ENCODE measurements at places on chromosomes 6 and 20.

DNA sequence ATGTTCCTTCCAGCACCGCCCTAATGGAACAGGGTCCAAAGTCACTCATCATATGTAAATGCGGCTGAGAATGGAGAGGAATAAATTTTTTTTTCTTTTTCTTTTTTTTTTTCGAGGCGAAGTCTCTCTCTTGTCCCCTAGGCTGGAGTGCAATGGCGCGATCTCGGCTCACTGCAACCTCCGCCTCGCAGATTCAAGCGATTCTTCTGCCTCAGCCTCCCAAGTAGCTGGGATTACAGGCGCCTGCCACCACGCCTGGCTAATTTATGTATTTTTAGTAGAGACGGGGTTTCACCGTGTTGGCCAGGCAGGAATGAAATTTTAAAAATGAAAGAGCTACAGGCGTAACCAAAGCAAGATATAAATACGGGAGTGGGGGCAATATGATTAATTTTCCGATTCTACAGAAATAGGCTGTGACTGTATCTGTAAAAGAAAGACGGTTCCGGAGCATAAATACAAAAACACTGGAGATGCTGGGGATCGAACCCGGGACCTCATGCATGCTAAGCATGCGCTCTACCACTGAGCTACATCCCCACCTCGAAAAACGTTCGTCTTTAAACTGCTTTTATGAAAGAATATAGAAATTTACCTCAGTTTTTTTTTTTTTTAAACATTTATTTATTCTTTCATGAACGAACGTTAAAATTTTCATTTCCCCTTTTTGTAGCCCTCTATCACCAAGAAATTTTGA is 132.2 kb downstream of the GPX5 start:
- peak; percentile 25 for DNase-seq

- DNase-seq: no peak
These were observed 138.2 kb upstream of the DTNBP1 start for GRCh38 chr6:15800841-15801617.

DNA sequence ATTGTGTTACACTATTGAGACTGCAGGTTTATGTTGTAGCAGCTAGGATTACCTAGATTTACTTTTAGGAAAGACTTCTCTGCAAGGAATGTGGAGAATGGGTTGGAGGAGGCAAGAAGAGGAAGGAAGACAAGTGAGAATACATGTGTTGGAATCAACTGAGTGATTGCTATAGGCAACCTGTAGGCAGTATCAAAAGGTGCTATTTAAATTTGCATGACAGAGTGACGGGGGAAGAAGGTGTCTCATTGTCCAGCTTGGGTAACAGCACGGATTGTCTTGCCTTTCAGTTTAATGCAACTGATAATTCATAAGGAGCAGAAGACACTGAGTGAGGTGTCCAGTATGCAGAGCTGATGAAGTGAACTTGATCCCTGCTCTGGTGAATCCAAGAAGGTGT is 19.4 kb downstream of the SERPINB9 start:
- DNase-seq: no peak

DNA sequence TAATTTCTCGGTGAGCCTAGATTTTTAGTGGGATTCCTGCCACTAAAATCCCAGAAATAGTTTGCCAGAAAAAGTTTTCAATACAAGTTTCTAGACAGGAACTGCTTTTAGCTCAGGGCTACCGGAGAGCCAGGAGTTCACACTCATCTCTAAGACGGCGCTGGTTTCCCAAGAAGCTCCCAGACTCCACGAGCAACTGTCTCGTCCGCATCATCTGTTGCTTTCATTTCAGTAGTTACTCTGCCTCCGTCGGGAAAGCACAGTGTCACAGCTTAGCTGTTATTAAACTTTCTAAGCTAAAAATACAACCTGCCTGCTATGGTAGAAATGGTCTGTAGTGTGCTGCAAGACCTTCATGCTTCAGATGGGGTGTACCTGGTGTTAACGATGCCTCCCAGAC is 197.3 kb upstream of the SNX9 start:
- DNase-seq: no peak

DNA sequence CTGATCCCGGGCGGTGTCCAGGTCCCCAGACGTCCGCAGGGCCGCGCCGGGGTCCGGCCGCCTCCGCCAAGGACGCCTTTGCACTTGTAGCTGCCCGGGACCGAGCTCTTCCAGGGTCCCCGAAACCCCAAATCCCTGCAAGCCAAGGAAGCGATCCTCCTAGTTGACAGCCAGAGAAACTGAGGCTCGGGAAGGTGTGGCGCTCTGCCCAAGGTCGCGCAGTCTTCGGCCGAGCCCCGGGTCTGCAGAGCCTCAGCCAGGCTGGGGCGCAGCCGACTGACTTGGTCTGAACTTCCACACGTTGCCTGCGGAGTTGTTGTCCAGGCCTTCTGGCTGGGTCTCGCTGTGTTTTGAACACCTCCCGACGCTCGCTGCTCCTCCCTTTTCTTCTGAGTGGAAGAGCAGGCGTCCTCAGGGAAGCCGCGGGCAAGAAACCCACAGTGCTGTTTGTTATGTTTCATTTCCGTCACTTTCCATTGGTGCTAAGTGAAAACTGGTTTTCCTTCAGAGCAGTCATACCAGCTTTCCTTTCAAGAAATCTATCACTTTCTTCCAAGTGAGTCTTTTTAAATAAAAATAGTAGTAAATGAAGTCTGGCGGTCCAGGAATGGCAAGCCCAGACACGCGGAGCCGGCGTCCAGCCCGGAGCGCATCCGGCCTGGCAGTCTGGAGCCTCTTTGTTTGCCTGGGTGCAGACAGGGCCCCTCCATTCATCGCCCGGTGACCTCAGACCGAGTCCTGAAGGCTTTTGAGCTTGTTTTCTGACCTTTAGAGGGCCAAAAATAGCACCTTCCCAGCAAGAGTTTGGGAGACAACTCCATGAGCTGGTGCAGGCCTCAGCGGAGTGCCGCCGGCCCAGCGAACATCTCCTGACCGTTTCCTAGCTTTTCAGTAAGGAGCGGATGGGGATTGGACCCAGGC is 698 bp downstream of the FAM210B start:
- peak; percentile 59 for DNase-seq

DNA sequence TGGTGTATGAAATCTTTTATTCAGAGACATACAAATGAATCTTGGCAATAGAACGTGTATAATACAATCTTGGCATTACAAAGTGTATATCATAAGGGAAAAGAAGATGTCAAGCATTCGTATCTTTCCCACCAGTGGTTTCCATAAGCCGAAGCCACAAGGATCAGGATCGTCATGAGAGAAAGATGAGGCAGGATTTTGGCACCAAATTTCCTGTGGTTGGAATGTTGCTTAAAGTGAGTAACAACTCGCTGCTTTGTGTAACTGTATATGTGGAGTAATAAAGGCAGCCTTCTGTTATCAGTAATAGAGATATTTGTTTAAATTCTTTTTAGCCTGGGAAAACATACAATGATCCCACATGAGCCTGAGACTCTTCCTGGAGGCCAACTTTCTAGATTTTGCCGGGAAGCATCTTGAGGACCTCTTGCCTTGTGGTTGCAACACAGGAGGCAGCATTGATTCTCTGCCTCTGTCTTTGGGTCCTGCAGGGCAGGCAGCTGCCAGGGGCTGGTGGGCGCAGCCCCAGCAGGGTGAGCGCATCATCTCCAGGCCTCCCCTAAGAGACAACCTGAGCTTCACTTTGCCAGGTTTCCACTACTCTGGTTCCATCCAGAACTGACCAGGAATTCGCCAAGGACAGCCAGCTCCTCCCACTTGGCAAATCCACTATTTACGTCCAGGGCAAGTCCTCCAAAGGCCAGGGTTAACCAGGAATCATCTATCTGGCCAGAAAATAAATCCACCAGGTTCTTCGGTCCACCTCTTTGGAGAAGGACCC is 230.9 kb upstream of the SULF2 start:
- no peak for DNase-seq

- DNase-seq: no peak
These were observed 41.7 kb downstream of the CNBD2 start for GRCh38 chr20:36010076-36010475.

GRCh38 chr6:147983581-147984366 is 358.9 kb upstream of the SASH1 start:
- no peak for DNase-seq

- DNase-seq: no peak
These were observed 191.0 kb downstream of the BACH2 start for GRCh38 chr6:90105506-90106170.

DNA sequence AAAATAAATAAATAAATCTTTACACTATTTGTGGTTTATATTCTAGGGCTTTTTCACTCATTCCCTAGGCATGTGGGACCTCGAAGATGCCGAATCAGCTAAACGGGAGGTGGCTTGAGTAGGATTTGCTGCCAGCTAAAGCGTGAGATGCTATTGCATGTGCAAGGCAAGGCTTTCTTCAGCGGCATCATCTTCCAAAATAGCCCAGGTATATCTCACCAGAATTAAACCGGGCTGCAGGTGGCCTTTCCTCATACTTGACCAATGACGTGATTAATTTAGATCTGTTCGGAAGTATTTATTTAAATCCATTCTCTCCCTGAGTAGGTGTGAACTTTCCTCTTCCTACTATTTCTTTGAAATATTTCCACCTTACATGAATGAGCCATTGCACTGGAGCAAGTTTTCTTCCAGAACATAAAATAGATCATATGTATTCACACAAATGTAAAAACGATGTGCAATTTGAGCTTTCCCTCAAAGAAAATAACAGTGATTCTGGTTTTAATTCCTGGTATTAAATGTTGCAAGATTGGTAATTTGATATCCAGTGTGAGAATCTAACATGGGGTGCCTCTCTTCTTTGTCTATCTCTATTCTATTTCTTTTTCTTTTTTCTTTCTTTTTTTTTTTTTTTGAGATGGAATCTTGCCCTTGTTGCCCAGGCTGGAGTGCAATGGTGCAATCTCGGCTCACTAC is 24.3 kb upstream of the ZNF217 start:
- DNase-seq: no peak

DNA sequence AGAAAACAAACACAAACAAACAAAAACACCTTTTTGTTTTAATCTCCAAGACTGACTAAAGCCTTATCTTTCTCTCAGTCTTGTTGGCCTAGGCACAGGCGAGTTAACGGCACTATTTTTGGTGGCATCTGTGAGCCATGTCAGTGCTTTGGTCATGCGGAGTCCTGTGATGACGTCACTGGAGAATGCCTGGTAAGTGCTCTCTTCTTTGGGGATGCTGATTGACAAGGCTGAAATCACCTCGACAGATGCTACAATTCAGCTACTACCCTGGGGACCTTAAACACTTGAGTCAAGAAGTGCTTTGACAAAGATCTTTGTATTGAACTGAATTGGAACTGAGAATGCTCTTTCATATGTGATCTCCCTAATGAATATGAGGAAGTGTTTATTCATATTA is 384.1 kb downstream of the LAMA2 start:
- no peak for DNase-seq

GRCh38 chr20:39302312-39302711 is 340.2 kb downstream of the DHX35 start:
- no peak for DNase-seq

GRCh38 chr20:40954521-40955165 is 74.0 kb upstream of the TOP1 start:
- DNase-seq: no peak

DNA sequence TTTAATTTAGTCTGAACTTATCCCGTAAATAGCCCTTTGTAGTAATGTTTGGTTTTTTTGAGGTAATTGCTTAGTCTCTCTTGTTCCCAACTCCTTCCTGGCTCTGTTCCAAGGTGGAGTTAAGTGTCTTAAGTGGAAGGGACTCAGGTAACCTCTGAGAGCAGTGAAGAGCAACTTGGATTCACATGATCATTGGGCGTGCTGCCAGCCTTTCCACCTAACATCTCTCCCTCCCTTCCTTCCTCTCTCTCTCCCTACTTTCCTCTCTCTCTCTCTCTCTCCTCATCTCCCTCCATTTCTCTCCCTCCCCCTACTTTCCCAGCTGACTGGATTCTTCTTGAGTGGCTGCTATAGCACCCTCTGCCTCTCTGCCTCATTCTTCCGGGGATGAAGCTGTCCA is 232.9 kb upstream of the SASH1 start:
- no peak for DNase-seq

GRCh38 chr20:45552456-45552855 is 5.3 kb upstream of the EPPIN start:
- DNase-seq: peak; percentile 4

DNA sequence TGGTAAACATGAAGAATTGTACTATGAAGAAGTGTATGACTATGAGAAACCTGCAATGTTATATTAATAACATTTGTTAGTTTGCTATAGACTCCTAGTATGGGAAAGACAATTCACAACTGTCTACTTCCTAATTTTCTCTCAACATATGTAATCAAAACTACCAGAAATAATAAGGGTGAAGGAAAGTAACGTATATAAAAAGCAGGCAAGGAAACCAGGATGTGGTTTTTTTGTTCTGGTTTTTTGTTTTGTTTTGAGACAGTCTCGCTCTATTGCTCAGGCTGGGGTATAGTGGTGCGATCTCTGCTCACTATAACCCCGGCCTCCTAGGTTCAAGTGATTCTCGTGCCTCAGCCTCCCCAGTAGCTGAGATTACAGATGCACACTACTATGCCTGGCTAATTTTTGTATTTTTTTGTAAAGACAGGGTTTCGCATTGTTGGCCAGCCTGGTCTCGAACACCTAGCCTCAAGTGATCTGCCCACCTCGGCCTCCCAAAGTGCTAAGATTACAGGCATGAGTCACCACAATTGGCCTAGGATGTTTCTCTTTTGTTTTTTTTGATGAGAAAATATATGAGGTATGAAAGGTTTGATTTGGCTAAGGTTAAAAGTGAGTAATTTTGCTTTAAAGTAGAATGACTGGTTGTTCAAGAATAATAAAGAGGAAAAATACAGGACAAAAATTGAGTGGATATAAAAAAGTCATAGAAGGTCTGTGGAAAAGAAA is 83.1 kb downstream of the PTCHD4 start:
- no peak for DNase-seq
